Activated T-helper 1 cell treated with Interleukin-2 at 50 U/mL for 16 hours (primary cell): ENCODE measurements at places on chromosomes 1 and 21.

GRCh38 chr1:172323686-172324085, 96.8 kb upstream of the C1orf105 start:
- no peak for DNase-seq

- no peak for DNase-seq
Observed at GRCh38 chr1:153395136-153395685, 4.3 kb upstream of the S100A8 start.

DNA sequence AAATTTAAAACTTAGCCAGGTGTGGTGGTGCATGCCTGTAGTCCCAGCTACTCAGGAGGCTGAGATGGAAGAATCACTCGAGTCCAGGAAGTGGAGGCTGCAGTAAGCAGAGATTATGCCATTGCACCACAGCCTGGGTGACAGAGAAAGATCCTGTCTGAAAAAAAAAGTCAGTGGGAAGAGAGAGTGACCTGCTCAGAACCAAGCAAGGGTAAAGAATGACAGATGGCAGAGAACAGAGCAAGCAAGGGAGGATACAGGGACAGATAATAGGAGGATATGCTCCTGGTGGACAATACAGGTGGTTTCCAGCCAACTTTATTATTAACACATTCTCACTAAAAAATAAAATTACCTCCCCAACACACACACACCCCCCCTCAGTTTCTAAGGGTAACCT, 4.6 kb upstream of the TMEM51 start:
- no peak for DNase-seq

- DNase-seq: no peak
Observed at GRCh38 chr1:46793126-46793525, 5.7 kb upstream of the CYP4B1 start.

- DNase-seq: no peak
Observed at GRCh38 chr1:63936276-63936675, 162.5 kb downstream of the ROR1 start.

DNA sequence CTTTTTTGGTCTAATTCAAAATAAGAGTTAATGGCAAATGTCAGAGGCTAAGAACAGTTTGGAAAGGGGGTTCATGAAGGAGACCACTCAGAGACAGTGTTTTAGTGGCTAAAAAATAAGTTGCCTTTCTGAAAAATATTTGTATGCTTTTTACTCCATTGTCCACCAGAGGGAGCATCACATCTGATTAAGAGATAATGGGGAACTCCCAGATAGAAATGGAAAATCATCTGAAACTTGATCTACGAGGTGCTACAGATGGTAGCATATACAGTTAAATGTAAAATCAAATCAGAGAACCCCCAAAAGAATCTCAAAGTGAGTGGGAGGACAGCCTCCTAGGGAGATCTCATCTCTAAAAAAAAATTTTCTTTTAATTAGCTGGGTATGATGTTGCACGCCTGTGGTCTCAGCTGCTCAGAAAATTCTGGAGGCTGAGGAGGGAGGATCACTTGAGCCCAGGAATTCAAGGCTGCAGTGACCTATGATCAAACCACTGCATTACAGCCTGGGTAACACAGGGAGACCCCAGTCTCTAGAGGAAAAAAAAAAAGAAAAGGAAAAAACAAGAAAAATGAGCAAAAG, 9.7 kb downstream of the SMYD3 start:
- DNase-seq: no peak

- DNase-seq: no peak
Observed at GRCh38 chr1:24248859-24249258, 61.8 kb upstream of the IFNLR1 start.

DNA sequence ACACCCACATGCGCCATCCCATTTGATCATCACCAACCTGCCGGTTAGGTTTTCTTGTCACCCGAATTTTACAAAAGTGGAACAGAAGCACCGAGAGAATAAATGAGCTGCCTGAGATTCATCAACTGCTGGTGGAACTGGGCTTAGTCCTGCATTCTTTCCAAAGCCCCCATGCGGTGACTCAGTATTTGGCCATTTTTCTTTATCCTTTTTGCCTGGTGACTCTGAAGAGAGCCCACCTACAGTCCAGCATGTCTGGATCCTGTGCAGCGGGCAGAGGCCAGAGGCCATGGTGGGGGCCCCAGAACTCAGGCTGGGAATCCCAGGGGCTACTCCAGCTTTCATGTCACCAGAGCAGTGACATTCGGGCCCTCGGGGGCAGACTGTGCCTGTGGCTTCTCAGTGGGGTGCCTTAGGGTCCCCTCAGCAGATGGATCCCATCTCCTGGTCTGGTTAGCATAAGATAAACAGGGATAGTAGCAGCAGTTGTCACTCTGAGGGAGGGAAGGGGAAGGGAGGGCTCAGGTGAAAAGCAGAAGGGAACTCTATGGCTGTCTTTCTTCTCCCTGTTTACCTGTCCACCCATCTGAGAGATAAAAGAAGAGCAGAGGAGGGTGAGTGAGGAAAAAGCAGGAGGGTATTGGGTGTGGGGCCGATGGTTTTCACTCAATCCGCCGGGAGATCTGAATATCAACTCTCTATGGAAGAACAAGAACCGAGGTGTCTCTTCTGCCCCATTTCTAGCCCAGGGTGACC, 63.2 kb downstream of the KIF26B start:
- no peak for DNase-seq

DNA sequence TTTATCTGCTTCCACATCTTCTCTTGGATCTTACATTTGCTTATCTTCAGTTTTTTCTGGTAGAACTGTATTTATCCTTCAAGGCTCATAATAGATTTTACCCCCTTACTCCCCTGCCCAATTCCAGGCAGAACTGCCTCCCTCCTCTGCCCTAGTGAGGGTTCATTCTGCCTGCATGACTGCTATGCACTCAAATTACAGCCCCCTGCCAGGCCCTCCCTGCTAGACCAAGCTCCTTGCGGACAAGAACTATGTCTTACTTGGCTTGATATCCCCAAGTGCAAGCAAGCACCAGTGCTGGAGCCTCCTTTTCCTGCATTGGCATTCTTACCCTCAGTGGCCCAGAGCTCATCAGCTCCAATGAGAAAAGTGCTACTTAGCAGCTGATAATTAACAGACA, 18.1 kb downstream of the MAPKAPK2 start:
- no peak for DNase-seq

- DNase-seq: no peak
Observed at GRCh38 chr1:47436979-47437446, 831 bp upstream of the FOXD2 start.

GRCh38 chr1:218414060-218414728, 69.1 kb downstream of the TGFB2 start:
- DNase-seq: no peak

DNA sequence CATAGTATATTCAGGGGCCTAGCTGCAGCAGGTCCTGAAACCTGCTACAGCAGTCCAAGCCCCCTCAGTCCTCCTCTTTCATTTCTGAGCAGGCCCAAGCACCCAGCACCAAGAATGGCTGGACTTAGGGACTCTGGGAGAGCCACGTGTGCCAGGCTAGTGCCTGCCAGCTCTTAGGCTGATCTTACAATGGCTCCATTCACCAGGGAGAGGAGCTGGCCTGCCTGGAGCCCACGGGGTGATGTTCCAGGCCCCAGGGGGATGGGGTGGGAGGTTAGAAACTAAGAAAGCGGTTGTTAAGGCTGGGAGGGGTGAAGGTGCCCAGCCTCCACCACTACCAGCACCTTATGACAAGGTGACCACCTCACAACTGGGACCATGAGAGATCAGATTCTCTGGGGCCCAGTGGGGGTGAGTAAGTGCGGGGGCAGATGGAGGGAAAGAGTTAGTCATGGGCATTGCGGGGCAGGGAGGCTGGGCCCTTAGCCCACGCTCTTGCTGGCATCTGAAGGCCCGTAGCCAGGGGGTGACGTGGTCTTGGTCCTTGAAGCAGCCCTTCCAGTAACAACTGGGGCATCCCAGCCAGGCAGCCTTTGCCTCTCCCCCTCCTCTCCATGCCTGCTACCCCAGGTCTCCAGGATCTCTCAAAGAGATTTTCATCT, 30.3 kb upstream of the CLIC4 start:
- no peak for DNase-seq

GRCh38 chr1:57832612-57833011, 408.8 kb upstream of the DAB1 start:
- no peak for DNase-seq

- no peak for DNase-seq
Observed at GRCh38 chr1:150233359-150234308, 2.3 kb downstream of the ANP32E start.

GRCh38 chr1:52523376-52523775, 29.5 kb downstream of the TUT4 start:
- DNase-seq: no peak

DNA sequence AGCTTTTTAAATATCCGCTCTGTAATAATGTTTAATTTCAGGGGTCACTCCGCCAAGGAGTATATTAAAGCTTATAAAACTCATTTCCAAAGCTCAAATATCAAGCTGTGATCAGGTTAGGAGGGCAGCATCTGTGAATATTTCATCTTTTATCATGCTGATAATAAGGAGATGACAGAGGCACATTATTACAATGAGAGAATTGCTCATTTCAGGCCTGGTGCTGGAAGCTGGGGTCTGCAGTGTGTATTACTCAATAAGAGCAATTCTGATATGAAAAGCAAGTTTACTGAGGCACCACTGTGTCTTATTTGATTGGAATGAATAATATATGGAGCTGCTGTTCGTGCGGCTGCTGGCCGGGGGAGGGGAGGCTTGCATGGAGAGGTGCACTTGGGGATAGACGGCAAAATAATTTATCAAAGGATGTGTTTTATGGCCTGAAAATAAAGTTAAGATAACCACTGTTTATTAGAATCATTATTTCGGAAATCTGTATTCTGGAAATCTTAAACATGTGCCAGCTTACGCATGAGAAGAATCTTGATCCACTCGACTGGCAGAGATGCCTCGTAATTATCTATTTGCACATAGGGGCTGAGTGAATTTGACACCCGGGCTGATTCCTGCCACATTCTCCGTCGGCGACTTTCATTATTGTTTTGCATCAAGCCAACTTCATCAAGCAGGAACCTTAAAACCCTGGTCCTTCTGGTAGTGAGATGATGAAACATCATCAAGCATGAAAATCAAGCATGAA, 173.2 kb downstream of the RRAGC start:
- no peak for DNase-seq

- no peak for DNase-seq
Observed at GRCh38 chr1:210489491-210489890, 160.8 kb downstream of the HHAT start.

GRCh38 chr21:46061518-46061917, 36.4 kb upstream of the COL6A2 start:
- DNase-seq: no peak

DNA sequence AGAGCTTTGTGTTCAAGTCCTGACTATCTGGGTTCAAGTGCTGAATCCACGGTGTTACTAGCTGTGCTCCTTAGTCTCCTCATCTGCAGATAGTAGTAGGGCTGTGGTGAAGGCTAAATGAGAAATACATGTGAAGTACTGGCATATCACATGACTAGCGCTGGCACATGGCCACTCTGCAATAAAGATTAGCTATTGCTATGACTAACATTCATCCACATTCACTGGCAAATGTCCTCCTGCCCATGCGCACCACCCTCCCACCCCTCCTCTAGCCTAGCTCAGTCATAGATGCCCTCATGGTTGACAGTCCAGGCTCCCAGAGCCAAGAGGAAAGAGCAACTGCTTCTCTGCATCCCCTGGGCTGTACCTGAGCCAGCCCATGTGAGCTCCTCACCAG, 8.5 kb upstream of the COL8A2 start:
- no peak for DNase-seq

GRCh38 chr1:95650631-95651030, 416.6 kb downstream of the RWDD3 start:
- DNase-seq: no peak

DNA sequence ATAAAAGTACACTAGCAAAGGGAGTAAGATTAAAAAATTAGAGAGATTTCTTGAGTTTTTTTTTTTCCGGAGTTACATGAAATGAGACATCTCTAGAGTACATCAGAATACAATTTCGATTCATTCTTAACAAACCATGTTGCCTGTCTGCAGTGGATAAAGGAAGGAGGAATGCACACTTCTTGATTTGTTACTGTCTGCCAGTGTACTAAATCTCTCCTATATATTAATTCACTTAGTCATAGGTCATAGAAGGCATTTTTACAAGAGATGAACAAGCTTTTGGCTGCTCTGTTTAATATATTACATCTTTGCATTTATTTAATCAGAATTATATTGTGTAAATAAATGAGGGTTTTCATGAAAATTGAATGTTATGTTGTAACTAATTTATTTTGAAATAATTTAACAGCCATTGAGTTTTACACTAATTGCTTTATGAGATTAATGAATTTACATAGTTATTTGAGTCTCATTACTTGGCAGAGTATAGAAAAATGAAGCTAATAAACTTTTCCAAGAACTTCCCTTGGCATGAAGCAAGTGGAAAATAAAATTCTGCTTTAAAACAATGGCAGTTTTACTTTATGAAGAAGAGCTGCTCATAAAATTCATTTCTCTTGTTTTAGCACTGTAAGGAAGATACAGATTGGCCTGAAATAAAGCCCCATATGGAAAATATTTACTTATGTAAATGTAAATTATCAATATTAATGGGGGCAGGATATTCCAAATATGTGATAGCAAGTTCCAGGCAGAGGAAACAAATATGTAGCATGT, 1284.7 kb downstream of the BRINP3 start:
- no peak for DNase-seq

GRCh38 chr1:211536606-211537005, 42.4 kb downstream of the SLC30A1 start:
- DNase-seq: no peak

DNA sequence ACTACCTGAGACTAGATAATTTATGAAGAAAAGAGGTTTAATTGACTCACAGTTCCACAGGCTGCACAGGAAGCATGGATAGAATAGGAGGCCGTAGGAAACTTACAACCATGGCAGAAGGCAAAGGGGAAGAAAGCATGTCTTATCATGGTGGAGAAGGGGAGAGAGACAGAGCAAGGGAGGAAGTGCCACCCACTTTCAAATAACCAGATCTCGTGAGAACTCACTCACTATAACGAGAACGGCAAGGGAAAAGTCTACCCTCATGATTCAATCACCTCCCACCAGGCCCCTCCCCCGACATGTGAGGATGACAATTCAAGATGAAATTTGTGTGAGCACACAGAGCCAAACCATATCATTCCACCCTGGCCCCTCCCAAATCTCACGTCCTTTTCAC, 4.7 kb upstream of the C21orf91 start:
- no peak for DNase-seq

DNA sequence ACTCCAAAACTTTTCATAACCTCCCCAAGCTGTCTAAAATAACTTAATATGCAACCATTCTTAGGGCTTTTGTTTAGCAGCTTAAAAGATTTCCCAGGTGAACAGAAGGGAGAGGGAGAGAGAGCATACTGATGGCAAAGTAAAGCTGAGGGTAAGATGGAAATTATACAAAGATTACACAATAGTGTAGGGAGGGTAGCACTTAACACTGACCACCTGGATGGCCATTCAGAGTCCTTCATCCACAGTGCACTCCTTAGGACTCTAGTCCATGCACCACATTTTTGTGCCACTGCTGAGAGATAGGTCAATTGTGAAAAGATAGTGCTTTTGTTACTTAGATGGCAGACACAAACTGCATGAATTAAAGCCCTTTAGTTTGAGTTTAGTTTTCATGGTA, 574.6 kb downstream of the LMO4 start:
- no peak for DNase-seq

GRCh38 chr1:208029381-208030287, 118.7 kb upstream of the CD34 start:
- DNase-seq: no peak
